ENCODE measurements at places on chromosomes 11 and 22. TPM values are rescaled to one million over a fixed set of nuclear protein-coding genes. Genes with fewer than 3 reads are reported as not detected.

The MS4A12 gene
- total RNA-seq: not detected

The OVOL1 gene
- total RNA-seq: not detected

The B4GALNT4 gene
- total RNA-seq: 1.9 TPM

The HBG1 gene
- total RNA-seq: not detected

The OR9Q2 gene
- not detected for total RNA-seq

The GPHA2 gene
- not detected for total RNA-seq

The KCNJ4 gene
- total RNA-seq: not detected

The TYR gene
- total RNA-seq: not detected

The CEP126 gene
- 1.1 TPM for total RNA-seq

The C22orf31 gene
- total RNA-seq: 0.14 TPM

Measured in smooth muscle cell of bladder (primary cell).